ENCODE measurements at places on chromosomes 2 and 18.

GRCh38 chr2:213789940-213790339 is 505.7 kb downstream of the SPAG16 start:
- no peak for DNase-seq

DNA sequence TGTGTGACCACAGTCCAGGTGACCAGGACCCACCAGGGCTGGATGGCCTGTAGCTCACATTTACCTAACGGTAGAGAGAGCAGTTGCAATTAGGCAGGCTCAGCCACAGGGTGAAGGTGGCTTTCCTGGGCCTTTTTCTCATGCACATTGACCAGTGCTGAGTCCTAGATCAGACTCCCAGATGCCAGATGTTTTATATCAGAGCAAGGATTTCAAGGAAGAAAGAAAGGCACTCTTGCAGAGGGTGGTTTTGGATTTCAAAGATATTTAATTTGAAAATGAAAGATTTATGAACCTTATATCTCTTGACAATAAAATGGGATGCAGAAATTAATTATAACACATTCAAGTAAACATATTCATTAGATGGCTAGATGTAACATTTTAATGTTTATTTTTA is 694.2 kb upstream of the GYPC start:
- no peak for DNase-seq

GRCh38 chr18:36511791-36512352 is 214.4 kb downstream of the FHOD3 start:
- no peak for DNase-seq

DNA sequence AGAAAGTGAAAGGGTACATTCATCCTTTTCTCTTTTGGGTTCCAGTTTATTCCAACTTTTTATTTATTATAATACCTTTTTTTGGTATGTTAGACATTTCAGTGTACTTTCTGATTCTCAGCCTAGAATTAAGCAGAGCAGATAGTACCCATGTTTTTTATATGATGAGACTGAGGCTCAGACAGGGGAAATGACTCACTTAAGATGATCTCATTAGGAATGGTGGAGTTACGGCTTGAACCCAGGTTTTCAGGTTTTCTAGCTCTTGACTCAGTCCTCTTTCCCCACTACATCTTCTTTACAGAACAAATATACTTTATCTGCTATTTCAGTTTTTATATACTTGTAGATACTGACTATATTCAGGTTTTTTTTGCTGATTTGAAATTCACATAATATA is 51.7 kb upstream of the OTX1 start:
- no peak for DNase-seq

GRCh38 chr2:177921726-177922125 is 150.9 kb downstream of the PDE11A start:
- no peak for DNase-seq

DNA sequence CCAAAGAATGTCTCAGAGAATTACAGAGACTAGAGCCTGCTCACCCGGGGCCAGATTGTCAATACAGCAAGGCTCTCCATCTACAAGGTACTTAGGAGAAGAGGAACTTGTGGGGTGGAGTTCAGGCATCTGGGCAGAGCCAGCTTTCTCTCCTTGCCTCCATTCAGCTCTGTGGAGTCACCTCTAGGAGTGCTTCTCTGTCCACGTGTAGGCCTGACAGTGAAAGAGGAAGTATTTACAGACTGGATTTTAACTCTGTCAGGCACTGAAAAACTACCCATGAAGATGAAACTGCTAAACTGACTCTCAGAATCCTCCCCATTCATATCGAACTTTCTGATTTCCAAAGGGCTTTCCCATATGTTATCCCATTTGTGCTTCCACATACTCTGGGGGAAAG is 315.6 kb downstream of the SETBP1 start:
- no peak for DNase-seq

GRCh38 chr2:18578033-18578432 is 11.3 kb downstream of the NT5C1B start:
- no peak for DNase-seq

DNA sequence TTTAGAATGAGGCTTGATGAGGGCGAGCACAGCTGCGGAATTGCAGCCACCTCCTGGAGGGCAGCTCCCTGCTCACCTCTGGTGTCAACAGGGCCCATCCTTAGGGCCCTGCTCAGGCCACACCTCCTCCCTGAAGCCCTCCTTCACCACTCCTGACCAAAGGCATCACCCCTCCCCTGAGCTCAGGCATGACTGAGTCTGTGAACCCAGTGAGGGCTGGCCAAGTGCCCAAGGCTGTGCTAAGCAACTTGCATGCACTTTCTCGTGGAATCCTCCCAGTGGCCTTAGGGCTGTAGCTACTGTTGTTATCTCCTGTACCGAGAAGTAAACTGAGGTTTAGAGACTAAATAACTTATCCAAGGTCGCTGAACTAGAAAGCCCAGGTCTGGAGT is 101.7 kb downstream of the KLHL29 start:
- DNase-seq, result no peak

DNA sequence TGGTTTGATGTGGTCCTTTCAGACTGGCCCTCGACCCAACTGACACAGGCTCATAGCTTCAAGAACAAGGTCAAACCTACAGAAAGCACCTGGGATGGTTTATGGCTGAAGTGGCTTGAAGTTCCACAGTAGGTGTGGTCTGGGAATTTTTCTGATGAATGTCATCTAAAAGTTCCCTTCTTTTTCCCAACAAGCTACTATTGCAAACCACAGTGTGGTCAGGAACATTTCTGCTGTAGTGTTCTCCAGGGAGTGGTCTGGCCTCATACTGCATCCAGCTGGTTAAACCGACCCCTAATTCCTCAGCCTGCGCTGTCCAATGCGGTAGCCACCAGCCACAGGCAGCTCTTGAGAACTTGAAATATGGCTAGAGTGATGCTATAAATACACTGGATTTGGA is 92.7 kb downstream of the FAM124B start:
- no peak for DNase-seq

- DNase-seq, result no peak
Measured at GRCh38 chr18:2857491-2858131, 10.8 kb downstream of the EMILIN2 start.

DNA sequence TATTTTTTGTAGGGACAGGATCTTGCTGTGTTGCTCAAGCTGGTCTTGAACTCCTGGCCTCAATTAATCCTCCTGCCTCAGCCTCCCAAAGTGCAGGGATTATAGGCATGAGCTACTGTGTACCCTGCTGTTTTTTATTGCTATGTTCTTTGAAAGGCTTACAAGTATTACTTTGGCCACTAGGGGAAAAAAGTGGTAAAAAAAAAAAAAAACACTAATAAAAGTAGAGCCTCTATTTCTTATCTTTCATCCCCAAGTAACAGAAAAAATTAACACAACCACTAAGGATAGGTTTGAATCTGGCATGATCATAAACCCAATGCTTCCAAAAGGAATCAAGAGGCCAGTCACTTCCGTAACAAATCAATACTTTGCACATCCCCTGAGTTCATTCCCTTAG is 11.6 kb downstream of the NOL10 start:
- DNase-seq, result no peak

DNA sequence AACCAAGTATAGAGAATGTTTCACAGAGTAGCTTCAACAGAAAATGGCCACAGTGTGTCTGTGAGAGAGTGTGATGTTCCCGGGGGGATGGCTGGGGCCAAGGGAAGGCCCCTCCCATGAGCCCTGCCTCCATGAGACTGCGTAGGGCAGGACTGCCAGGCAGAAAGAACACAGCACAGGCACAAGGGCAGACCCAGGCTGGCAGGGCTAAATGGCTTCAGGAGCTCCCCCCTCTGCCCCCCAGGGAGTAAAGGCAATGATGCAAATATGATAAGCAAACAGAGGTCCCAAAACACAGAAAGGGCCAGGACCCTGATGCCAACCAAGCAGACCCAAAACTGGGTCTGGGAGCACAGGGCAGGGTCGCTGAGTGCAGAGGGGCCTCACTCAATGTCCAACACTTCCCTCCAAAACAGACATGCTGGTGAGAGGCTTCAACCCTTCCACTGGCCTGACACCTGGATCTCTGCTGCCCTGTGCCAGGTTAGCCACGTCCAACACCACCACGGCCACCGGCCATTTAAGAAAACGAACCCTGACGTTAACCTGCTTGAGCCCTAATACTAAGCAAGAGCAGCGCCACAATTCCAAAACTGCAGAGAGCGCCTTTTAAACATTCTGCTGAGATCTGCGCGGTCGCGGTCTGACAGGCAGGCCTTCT is 90.3 kb downstream of the HDAC4 start:
- peak; percentile 51 for DNase-seq

- no peak for DNase-seq
Measured at GRCh38 chr18:47595831-47596501, 334.5 kb downstream of the SMAD2 start.

- no peak for DNase-seq
Measured at GRCh38 chr2:157592948-157593347, 35.7 kb downstream of the ACVR1C start.

DNA sequence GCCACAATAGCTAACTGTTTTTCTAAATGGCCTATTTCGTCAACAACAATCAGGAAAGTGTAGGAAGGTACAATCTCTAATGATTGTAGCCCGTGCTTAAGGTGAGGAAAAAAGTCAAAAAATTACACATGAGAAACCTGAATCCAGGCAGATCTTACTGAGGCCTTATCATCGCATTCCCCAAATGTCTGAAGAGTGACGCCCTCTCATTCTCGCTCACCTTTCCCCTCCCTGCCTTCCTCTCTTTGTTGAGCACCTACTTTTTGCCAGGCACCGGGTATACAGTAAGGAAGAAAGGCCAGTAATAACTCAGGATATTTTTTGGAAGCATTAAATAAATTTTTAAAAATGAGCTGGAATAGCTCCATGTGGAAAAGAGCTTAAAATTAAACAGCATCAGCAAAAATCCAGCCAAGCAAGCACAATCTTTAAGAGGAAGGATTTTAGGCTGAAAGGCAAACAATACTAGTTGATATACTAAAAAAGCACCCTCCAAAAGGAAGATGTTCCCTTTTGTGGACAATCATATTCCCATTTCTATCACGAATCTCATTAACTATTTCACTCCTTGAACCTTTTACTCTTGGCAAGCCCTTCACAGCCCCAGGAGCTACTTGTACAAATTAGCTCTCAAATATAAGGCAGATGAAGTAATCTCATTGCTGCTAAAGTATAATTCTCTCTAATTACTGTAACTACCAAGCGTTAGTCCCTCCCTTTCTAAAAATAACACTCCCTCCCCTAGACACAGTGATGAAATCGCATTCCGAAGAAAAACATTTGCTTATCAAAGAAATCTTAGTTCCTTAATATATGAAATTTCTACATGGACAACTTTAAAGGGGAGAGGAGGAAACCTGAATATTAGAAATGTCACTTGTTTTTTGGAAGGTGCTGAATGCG is 40.0 kb downstream of the STAT1 start:
- no peak for DNase-seq

DNA sequence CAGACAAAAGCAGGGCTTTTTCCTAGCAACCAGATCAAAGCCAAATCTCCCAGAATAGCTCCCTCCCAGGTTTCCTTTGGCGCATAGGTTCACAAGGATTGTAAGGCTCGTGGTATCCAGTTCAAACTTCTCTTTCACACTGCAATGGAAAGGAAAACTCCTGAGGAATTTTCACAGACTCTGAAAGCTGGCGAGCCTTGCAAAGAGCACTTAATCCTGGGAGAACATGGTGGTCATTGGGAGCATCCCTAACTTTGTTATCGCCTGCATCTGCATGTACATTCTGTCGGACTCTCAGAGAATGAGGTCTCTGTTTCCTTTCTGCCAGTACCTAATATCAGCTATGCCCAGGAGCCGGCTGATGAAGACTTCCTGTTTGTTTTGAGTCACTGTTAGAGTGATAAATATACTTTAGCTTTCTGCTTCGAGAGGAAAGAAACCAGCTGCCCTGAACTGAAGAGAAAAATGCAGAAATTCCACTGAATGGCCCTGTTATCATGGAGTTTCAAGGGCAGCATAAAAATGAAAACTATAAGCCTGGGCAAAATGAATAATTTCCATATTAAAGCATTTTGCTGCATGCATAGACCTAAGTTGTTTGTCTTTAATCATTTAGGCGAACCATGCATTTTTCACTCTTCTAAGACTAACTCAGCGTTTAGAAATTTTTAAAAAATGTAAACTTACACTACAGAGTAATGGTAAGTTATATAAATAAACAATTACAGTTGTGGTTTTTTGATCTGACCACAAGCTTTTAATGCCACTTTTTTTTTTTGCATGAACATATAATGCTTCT is 76.4 kb upstream of the ZEB2 start:
- DNase-seq, result no peak

DNA sequence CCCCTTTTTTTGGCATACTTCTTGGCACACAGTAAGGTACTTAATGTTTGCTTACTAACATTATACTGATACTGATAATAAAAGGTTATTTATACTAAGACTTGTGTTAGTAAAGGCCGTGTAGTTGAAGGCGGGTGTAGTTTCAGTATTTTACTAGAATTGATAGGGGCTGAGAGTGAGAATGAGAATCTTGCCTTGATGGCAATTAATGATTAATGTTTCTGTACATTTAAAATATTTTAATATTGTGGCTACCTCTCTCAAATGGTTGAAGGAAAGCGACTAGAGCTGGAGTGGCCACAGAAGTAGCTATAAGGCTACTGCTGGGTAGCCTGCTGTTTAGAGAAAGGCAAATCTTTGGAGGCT is 29.3 kb downstream of the PELI1 start:
- no peak for DNase-seq

DNA sequence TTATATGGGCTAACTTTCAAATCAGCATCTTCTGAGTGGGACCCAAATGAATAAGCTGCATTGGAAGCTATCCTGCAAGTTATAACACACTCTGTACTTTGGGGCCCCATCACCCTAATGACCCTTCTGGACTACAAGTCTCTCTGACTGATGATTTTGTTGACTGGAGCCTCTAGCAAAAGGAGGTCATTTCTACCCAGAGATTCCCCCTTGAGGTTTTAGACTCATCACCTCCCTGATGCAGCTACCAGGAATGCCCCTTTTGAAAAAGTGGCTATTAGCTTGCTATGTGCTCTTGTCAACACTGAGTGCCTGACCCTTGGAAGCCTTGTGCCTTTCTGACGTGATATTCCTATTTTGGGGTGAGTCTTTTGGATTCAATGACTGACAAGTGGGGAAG is 54.5 kb upstream of the NEMP2 start:
- DNase-seq, result no peak

DNA sequence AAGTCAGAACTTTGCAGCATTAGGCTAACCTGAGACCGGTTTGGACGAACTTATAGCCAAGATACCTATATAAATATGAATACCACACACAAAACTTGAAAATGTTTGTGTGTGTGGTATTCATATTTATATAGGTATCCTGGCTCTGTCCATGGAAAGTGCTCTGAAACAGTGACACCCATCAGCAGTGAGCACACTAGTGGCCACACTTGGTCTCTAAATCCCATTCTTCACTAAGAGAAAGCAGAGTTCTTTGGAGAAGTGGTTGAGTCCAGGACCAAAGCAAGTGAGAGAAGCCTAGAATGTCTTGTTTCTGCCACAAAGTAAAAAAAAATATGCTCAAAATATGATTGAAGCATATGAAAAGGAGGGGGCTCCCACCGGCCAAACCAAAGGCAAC is 146.5 kb downstream of the TWIST2 start:
- DNase-seq, result no peak

- no peak for DNase-seq
Measured at GRCh38 chr2:17272652-17273525, 245.4 kb downstream of the RAD51AP2 start.

- no peak for DNase-seq
Measured at GRCh38 chr2:226573158-226573557, 226.5 kb downstream of the IRS1 start.
